Spleen (tissue), 13 donors: ENCODE measurements at places on chromosomes 1 and 21. TPM values are rescaled to one million over a fixed set of nuclear protein-coding genes. Genes with fewer than 3 reads are reported as not detected.

DNA sequence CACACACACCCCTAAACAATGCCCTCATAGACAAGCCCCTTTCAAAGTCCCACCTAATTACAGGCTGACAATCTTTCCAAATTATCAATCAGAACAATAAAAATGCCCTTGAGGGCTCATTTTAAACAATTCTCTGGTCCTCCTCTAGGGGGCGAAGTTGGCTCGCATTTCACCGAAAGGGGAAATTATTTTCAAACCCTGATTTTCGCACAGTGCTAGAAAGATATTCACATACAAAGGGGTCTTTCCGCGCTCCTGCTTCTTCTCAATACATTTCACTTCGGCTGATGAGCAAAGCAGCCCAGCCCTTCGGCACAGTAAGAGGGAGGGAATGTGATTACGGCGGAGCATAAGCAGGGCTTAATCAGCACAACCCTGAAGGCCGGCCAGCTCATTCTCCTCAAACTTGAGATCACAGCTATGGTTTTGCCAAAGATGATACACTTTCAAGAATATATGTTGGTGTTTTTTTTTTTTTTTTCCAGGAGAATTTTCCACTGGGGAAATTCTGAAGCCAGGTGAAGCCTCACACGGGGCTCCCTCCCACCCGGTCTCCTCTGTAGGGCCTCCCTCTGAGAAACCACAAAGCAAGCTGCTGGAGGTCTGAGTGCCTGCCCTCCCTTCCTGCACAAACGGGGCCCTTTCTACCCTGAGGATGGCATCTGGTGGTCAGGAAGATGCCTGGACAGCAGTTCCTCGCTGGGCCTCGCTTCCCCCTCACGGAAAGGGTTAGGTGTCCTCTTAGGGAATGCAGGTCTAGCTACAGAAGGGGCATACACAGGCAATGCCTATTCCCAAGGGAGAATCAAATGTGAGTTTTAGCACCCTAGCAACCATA is 66.9 kb downstream of the GNG12 start:
- H3K27ac ChIP-seq: no peak overlapping the region
- peaks cover 18% of the 10 kb centered on the region for H3K4me1 ChIP-seq
- DNase-seq: no peak
- H3K27me3 ChIP-seq: peaks cover 18% of the 10 kb centered on the region
- H3K4me3 ChIP-seq: peak overlapping the region; percentile 18

DNA sequence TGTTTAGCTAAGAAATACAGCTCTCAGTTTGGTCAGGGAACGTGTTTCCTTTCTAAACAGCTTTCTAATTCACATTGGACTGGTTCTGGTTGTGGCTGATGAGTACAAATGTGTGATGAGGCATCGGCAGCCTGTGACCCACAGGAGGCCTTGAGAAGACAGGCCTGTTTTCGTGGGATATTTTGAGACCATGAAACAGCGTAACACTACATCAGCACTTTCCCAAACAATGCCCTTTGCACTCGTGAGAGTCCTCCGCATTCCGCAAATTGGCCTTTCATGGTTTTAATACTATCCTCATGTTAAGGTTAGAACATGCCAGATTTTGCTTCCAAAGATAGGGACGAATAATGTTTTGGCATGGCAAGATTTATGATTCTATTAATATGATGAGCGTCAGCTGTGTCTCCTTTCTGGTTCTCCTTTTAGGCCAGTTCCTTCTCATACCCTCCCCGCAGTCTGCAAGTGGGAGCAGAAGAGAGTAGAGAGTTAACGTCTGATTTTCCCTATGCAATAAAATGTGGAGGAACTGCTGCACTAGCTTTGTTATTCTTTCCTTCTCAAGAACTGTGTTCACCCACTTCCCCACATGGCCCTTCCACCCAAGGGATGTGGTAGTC is 84.3 kb upstream of the L1TD1 start:
- H3K36me3 ChIP-seq: peaks cover 7% of the 10 kb centered on the region
- no peaks in the 10 kb centered on the region for H3K4me1 ChIP-seq
- H3K27ac ChIP-seq: peak overlapping the region; percentile 32
- no peaks in the 10 kb centered on the region for H3K27me3 ChIP-seq

The FCRL2 gene
- 71.1 TPM for total RNA-seq

The ALPL gene
- 125 TPM for total RNA-seq

The RAB3B gene
- total RNA-seq: 0.32 TPM
